ENCODE measurements at places on chromosomes 5 and 9. TPM values are rescaled to one million over a fixed set of nuclear protein-coding genes. Genes with fewer than 3 reads are reported as not detected.

GFI1B gene
- total RNA-seq = not detected

GRCh38 chr9:134065612-134066419, 2.0 kb downstream of the BRD3 start:
- DNase-seq = peak; percentile 24

GRCh38 chr9:100213730-100214477, 114.9 kb downstream of the INVS start:
- no peak for DNase-seq

ARSI gene
- not detected for total RNA-seq

- DNase-seq = no peak
Observed at GRCh38 chr9:123876750-123877149, 53.2 kb downstream of the DENND1A start.

EPB41L4A gene
- total RNA-seq = 0.31 TPM

GRCh38 chr9:99244344-99245260, 22.5 kb downstream of the SEC61B start:
- no peak for DNase-seq

- DNase-seq = no peak
Observed at GRCh38 chr5:94992325-94992724, 292.6 kb downstream of the MCTP1 start.

CCL21 gene
- total RNA-seq = not detected

DNA sequence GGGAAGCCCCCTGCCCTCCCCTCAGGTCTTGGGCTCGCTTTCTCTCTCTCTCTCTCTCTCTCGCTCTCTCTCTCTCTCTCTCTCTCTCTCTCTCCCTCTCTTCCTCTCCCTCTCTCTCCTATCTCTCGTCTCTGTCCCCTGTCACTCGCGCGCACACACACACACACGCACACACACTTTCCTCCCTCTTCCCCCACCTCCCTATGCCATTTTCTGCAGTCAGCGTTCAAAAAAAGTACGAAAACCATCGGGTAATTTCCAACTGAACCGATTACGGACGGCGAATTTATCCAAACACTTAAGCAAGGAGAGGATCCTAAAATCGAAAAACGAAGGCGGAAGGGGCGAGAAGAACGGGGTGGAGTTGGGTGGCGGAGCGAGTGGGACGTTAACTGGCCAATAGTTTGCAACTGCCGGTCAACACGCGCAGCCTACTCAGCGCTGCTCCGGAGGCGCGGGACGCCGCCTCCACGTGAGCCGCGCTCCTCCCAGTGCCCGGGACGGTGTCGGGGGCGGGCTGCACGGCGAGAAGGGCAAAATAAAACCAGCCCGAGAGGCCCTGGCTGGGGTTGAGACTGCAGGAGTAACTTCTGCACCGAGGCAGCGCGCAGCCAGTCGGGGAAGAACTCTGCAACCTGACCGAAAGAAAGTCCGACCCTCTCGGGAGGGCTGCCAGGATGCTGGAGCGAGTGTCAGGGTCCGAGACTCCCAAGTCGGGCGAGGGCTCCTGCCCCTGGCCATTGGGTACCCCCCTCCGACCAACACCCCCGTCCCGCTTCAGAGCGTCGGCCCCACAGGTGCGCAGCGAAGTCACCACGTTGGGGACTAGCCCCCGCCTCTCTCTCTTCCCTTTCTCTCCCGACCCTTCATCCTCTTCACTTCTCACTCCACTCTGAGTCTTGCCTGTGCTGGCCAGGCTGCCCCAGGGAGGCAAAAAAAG, 24.9 kb upstream of the ELAVL2 start:
- DNase-seq = no peak

DNA sequence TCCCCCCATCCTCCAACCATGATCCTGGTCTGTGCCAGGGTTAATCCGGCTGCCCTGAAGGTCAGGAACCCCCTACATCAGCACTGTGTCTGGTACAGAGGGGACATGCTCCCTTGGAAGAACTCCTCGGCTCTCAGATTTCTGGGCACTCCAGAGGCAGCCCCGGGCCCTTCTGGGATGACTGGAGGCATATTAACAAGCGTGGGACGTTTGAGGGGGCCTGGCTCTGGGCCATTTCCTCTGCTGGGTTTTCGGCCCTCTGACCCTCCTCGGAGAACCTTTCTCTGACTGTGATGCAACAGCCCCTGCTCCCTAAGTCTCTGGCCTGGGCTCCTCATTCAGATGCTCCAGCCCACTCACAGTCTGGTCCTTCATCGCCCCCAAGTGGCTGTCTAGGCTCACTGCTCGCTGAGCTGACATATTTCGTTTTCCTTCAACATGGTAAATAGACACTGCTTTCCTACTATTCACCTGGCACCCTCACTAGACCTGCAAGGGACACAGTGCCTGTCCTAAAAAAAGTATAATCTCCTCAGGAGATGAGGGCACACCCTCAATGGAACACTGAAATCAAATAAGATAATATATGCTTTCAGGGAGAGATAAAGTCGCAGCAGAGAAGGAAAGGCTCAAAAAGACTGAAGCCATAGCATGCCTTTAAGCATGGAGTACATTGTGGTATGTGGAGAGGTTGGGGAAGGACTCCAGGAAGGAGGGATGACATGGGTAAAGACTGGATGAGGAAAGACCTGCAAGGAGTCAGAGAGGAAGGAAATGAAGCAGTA, 404.7 kb upstream of the TRPC7 start:
- DNase-seq = peak; percentile 59

FBP2 gene
- not detected for total RNA-seq

GRCh38 chr5:38780945-38781344, 64.9 kb upstream of the OSMR start:
- DNase-seq = no peak

GRCh38 chr9:15606643-15607472, 54.0 kb downstream of the CCDC171 start:
- DNase-seq = no peak

DNA sequence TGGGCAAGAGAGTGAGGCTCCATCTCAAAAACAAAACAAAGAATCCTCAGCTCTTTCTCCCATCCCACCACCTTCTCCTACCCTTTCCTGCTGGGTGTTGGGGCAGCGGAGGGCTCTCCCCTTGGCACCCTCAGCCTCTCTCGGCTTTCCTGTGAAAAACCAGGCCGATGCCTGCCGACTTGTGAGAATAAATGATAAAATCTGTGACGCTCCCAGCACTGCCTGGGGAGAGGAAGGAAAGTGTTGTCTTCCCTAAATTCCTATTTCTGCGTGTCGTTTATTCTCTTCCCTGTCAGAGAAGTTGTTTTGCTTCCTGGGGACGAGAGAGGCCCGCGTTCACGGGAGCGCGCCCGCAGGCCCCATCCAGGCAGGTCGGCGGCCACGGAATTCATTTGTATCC, 19.7 kb downstream of the NEK6 start:
- DNase-seq = no peak

MAP1B gene
- 0.18 TPM for total RNA-seq

- no peak for DNase-seq
Observed at GRCh38 chr5:129963359-129963758, 59.1 kb downstream of the CHSY3 start.

GRCh38 chr5:117881426-117882230, 1106.7 kb downstream of the DTWD2 start:
- no peak for DNase-seq

DNA sequence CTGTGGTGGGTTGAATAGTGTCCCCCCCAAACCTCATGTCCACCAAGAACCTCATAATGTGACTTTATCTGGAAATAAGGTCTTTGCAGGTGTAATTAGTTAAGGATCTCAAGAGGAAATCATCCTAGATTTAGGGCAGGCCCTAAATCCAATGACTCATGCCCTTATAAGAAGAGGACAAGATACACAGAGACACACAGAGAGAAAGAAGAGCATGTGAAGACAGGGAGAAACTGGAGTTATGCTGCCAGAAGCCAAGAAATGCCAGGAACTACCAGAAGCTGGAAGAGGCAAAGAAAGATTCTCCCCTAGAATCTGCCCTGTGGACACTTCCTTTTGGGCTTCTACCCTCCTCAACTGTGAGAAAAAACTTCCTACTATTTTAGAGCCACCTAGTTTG, 8.8 kb downstream of the FAM13B start:
- DNase-seq = no peak

GRCh38 chr5:147458581-147458980, 51.3 kb downstream of the DPYSL3 start:
- DNase-seq = no peak

DNA sequence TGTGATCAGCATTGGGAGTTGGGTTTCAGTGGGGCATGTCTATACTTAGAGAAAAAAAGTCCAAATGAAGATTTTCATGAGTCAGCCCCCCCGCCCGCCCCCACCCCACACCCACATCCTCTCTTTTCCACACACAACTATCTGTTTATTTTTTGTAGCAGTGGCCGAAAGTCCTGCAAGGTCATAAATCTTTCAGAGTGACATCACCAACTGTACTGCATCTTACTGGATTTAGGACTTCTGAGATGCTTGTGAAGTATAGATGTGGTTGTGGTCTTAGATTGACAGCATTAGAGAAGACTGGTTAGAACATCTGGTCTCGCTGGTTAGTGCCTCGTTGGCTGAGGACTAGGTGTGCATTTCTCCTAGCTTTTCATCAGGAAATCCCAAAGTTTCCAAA, 7.3 kb upstream of the ROPN1L start:
- DNase-seq = no peak

KDM3B gene
- 42.4 TPM for total RNA-seq

- DNase-seq = no peak
Observed at GRCh38 chr9:36161187-36161586, 8.0 kb upstream of the CCIN start.

DNA sequence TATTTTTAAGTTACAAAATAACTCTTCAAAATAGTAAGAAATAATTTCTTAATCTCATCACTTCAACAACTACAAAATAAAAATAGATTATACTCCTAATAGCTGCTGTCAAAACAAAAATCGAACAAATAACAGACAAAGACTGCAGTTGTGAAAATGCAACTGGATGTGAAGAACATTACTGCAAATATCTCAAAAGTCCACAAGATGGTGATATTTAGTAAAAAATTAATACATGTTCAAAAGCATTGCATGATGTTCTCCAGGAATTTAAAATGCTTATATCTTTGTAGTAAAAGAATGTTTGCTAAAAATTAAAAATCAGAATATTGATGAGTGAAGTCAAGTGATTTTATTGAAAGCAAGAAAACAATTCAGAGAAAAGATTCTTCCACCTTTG, 66.2 kb downstream of the MPDZ start:
- DNase-seq = no peak

DNA sequence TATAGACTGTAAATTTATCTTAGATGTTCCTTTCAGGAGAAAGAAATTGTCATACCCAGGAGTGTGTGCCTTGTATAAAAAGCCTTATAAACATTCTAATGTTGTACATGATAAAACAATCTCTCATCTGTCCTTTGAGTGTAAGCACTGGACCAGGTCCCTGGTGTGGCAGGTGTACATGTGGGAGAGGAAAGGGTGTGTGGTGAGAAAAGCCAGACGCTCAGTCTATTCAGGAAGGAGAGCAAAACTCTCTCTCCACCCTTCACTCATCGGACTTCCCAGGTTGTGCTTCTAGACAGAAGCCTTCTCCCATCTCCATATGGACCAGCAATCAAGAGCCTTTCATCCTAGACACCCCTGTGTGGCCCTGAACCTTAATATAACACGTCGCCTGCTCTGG, 154.2 kb downstream of the ESM1 start:
- DNase-seq = no peak

All from CD8-positive, alpha-beta memory T cell (primary cell).